ENCODE measurements at places on chromosomes 7 and 10. TPM values are rescaled to one million over a fixed set of nuclear protein-coding genes. Genes with fewer than 3 reads are reported as not detected.

The CLDN4 gene
- 98.1 TPM for polyA plus RNA-seq

DNA sequence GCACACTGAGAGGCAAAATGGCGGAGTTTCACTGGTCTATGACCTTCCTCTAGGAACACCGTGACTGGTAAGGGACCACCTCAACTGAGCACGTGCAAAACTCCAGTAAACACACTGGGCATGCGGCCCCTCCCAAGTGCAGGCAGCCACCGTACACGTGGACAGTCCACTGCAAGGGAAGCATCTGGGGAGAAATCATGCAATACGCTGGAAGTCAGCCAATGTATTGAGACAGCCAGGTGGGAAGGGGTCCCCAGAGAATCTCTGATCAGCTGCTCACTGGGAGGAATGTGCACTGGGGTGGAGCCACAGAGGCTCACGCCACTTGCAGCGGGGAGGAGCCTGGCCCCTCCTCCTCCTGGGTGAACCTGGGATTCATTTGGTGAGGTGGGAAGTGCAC lies 49.3 kb downstream of the CFAP46 start:
- DNase-seq = no peak

DNA sequence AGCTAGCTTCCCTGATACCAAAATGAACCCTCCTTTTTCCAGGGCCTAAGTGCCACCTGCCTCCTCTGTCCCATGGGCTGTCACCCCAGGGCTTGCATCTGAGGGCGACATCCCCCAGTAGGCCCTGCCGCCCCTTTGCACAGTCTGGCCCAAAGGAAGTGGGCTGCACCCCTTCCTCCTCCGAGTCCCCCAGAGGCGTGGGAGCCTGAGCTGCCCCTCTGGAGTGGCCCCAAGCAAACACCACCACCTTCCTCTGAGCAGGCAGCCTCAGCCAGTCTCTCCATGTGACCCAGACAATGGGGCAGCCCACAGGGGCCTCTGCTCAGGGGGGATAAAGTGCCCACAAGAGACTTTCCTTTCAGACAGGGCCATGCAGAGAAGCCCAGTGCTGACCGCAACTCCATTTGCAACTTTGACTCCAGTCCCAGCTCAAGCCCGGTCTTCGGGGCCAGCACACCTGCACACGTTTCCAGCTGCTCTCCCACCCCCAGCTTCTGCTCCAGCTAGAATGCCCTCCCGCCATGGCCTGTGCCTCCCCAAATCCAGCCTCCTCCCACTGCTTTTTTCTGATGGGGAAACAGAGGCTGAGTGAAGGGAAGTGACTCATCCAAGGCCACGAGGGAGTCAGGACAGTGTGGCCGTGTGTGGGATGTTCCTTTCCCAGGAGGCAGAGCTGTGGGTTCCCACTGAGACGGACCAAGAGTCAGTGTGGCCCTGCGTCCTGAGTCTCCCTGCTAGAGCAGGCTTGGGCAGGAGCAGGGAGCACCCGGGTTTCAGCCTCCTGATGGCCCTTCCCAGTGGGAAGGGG lies 111.9 kb downstream of the ZMIZ1 start:
- DNase-seq = no peak

GRCh38 chr10:125281091-125281490 lies 120.7 kb upstream of the CTBP2 start:
- DNase-seq = no peak

- no peak for DNase-seq
These were observed 14.3 kb downstream of the UBTD1 start for GRCh38 chr10:97512993-97513392.

- DNase-seq = no peak
These were observed 16.4 kb upstream of the GSDME start for GRCh38 chr7:24773646-24774045.

The ATG9B gene
- polyA plus RNA-seq = 4.6 TPM

The CCDC172 gene
- not detected for polyA plus RNA-seq

- DNase-seq = no peak
These were observed 285.9 kb downstream of the KLF6 start for GRCh38 chr10:3499120-3499519.

- DNase-seq = no peak
These were observed 97.5 kb downstream of the UBE2H start for GRCh38 chr7:129855234-129855673.
